Suprapubic skin (tissue), 4 donors: ENCODE measurements at places on chromosomes 3 and 15.

DNA sequence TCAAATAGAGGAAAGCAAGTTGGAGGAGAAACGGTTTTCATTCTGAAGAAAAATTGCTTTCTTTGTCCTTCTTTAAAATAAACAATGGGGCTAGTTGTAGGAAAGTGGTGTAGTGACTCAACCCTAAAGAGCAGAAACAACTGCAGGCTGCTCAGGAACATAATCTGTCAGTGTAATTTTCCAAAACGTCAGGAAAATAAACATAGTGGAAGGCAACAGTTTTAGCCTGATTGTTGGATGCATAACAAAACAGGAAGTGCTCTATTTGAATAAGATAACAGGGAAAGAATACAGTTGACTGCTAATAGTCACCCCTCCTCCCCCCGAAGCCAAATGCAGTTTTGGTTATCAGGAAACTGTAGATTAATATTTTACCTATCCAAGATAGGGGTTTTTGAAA, 167.6 kb downstream of the ECT2 start:
- no peaks in the 10 kb centered on the region for H3K27me3 ChIP-seq
- no peak overlapping the region for H3K4me3 ChIP-seq
- no peak for DNase-seq
- no peak overlapping the region for H3K27ac ChIP-seq
- H3K36me3 ChIP-seq, result no peaks in the 10 kb centered on the region

GRCh38 chr3:30583973-30584372, 22.4 kb upstream of the TGFBR2 start:
- no peak overlapping the region for H3K27ac ChIP-seq
- H3K36me3 ChIP-seq, result no peaks in the 10 kb centered on the region
- peaks cover 1% of the 10 kb centered on the region for H3K4me1 ChIP-seq
- no peak for DNase-seq
- no peak overlapping the region for H3K4me3 ChIP-seq

- no peaks in the 10 kb centered on the region for H3K27me3 ChIP-seq
- no peak overlapping the region for H3K4me3 ChIP-seq
- peaks cover 51% of the 10 kb centered on the region for H3K36me3 ChIP-seq
- no peaks in the 10 kb centered on the region for H3K4me1 ChIP-seq
These were observed 86.5 kb downstream of the ANKRD28 start for GRCh38 chr3:15711281-15711680.

GRCh38 chr3:101939361-101940049, 90.2 kb downstream of the NFKBIZ start:
- DNase-seq, result no peak
- H3K27ac ChIP-seq, result no peak overlapping the region
- no peak overlapping the region for H3K4me3 ChIP-seq
- no peaks in the 10 kb centered on the region for H3K36me3 ChIP-seq
- no peaks in the 10 kb centered on the region for H3K27me3 ChIP-seq
